Fibroblast of mammary gland (primary cell): ENCODE measurements at places on chromosomes 5 and 9.
A peak's percentile ranks its signal among the peaks of the same experiment; 100 is the strongest.

DNA sequence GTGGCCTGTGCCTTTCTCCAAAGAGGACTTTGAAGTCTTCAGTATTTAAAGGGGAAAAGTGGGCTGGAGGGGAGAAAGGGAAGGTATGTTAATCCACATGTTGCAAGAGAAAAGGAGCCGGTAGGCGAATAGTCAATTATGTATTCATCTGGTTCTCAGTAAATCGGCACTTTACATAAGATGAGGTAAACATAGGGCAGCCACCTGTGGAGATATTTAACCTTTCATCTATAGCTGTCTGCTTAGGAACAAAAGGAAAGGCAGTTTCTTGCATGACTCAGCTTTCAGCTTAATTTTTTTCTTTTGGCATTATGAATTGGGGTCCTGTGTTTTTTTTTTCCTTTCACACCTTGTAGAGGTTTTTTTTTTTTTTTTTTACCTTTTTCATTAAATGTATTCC lies 42.2 kb downstream of the FGD3 start:
- no peak for DNase-seq

DNA sequence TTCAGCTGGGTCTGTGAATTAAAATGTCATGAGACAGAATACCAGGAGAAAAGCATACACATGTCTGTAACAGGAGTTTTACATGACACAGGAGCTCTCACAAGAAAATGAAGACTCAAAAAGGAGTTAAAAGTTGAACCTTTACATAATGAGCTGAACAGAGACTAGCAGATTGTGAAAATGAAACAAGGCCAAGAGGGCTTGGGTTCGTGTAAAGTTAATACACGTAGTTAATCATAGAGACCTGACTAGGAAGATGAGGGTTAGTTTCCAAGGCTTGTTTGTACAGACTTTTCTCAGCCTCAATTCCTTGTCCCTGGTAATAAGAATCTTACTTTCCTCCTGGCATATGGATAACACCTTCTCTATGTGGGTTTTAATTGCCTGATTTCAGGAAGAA lies 1294.0 kb downstream of the MAT2B start:
- DNase-seq, result no peak

DNA sequence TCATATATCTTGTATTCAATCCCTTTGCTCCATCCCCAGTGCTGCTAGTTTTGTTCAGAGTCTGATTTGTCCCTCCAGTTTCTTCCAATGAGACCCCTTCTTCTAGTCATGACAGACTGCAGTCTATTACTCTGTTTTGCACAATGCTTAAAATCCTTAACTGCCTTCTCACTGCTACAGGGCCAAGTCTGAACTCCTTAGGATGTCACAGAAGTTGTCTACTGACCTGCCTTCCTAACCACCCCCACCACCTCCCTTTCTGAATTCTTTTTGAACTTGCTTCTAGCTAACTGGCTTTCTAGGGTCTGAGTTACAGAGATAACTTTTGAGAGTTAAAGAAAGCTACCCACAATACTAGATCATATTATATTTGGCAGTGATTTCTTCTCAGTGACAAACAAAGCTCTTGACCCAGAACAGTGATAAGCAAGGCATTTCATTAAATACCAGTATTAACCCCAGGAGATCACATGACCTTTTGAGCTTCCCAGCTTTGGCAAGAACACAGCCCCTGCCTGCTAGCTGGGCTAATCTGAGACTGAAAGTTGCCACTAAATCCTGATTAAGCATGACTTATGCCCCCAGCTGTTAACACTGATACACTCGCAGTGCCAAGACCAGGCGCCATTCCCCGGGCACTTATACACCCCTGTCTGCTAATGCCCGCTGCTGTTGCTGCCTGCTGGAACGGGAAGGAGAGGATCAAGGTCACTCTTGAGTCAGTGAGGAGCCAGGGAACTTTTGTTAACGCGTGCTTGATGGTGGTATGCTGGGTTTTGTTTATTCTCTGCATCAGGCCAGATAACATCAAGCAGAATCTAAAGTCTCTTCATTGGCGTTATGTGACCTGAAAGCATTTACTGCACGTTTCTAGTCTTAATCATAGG lies 36.4 kb upstream of the ADAMTSL1 start:
- DNase-seq, result peak; percentile 27

- DNase-seq, result no peak
Observed at GRCh38 chr5:139696167-139696893, 48.2 kb downstream of the CXXC5 start.

GRCh38 chr9:95305770-95306492 lies 11.6 kb downstream of the FANCC start:
- no peak for DNase-seq

DNA sequence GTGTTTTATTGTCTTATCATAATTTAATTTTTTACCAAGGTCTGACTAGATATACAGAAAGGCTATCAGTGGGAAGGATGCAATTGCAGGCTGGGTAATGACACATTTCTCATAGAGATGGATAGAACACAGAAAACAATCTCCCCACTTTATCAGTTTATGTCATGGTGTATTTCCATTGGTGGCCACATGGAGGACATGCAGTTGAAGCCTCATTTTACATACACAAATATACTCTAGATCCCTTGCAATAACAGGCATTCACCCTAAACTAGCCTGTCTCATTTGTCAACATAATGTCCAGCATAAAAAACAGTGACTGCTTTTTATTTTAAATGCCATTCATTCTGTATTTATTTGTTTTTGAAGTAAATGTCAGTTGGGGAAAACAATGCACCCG lies 526.3 kb downstream of the GABRG2 start:
- no peak for DNase-seq

DNA sequence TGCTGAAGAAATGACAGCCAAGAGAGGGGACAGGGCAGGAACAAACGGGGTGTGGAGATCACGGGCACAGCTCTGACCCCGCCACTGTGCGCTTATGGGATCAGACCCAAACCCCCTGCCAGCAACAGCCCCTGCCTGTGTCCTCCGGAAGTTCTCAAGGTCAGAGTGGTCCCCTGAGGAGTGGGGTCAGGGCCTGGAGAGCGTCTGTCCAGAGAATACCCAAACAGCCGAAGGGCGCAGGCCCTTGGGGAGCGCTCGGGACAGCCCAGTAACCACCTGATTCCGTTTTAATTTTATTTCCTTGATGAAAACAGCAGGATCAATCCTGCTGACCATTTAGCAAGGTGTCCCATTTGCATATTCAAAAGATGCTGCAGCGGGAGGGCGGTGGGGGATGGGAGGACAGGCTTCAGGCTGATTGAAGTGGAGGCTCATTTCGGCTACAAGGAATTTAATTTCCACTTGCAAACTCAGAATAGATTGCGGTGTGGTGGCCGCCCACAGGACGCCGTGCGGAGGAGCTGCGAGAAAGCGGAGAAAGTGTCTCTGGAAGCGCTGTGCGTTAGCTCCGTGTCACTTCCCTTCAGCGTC lies 32.6 kb upstream of the TMEM250 start:
- DNase-seq, result no peak

GRCh38 chr5:32646061-32646969 lies 61.0 kb downstream of the SUB1 start:
- no peak for DNase-seq
